ENCODE measurements at places on chromosomes 4 and X. TPM values are rescaled to one million over a fixed set of nuclear protein-coding genes. Genes with fewer than 3 reads are reported as not detected.

Gene GAGE10
- polyA plus RNA-seq: not detected

Gene POLN
- 0.18 TPM for polyA plus RNA-seq

Gene MAGEE2
- polyA plus RNA-seq: not detected

Gene SCML2
- 0.63 TPM for polyA plus RNA-seq

Gene SLC7A11
- polyA plus RNA-seq: 18.7 TPM

All from mammary epithelial cell (primary cell).